ENCODE measurements at places on chromosomes 16 and 17. TPM values are rescaled to one million over a fixed set of nuclear protein-coding genes. Genes with fewer than 3 reads are reported as not detected.

GRCh38 chr16:79339863-79340262 lies 260.7 kb downstream of the MAF start:
- DNase-seq: no peak

SEZ6L2 gene
- 0.18 TPM for total RNA-seq

DNA sequence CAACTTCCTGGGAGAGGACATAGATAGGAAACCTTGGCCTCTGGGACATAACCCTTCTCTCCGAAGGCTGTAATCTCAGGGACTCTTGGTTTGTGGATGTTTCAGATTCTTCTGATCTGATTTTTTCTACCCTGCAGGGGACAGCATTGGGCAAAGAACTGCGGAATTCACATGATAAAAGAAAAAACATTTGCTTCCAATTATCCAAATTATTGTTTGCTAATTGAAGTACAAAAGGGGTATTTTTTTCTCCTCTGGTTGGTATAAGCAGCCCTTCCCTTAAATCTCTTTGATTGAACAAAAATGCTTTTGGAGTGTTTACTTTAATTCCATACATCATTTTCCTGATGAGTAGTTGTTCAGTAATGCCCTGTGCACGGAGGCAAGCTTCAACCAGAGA lies 251.7 kb upstream of the IRX3 start:
- DNase-seq: no peak

GRCh38 chr16:13545271-13545670 lies 374.7 kb upstream of the ERCC4 start:
- DNase-seq: no peak

PLEKHH3 gene
- 1.2 TPM for total RNA-seq

SLFN14 gene
- total RNA-seq: not detected

GRCh38 chr17:35447499-35447898 lies 1.1 kb downstream of the SLFN13 start:
- DNase-seq: no peak

SOCS7 gene
- total RNA-seq: 32.2 TPM

- DNase-seq: no peak
Measured at GRCh38 chr16:74729783-74730683, 29.4 kb upstream of the MLKL start.

PTGES3L gene
- 0.25 TPM for total RNA-seq

- DNase-seq: no peak
Measured at GRCh38 chr17:12388226-12388625, 277.5 kb upstream of the MYOCD start.

TMEM170A gene
- total RNA-seq: 49.1 TPM

DNA sequence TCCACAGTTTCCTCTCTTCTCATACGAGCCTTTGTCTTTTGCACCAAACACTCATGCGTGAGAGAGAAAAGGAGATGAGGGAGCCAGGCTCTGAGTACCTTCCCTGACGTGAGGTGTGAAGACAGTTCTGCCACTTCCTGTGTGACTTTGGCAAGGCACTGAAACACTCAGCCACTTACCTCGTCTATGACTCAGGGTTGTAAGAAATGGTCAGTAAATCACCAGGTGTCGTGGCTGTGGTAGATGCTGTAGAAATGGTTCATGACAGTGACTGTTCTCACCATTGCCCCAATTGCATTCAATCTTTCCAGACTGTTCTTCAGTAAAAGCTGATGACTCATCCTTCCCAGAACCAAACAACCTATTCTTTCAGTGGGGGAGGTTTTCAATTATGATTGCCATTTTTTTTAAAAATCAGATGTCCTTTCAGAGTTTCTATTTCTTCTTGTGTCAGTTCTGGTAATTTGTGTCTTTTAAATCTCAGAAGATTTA lies 49.2 kb upstream of the CBFA2T3 start:
- peak; percentile 23 for DNase-seq

DNA sequence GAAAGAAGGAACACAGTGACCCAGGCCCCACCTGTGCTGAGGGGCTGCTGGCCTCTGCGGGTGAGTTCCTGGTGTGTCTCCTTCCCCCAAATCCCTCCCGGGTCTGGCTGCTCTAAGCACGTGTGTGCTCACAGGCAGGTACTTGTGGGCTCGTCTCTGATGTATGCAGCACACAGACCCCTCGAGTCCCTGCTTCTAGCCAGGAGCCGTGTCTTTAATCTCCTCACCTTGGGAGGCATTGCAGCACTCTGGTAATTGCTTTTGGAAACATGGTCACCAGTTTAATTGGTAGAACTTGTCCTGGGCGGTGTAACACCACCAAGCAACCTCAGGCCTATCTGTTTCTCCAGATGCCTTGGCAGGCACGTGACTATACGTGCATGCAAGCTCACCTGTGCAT lies 8.8 kb upstream of the RPL38 start:
- DNase-seq: no peak

PRR35 gene
- total RNA-seq: 0.08 TPM

DNA sequence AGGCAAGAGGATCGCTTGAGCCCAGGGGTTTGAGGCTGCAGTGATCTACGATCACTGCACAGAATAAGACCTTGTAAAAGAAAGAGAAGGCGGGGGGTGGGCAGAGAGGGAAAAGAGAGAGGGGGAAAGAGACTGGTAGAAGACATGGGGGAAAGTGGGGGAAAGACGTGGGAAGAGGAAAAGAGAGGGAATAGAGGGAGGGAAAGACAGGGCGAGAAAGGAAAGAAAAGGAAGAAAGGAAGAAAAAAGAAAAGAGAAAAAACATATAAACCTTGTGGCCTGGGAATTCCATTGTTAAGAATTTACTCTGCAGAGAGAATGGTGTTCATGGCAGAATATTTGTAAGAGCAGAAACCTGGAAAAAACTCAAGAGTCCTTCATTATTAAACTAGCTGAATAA lies 120.4 kb downstream of the RMI2 start:
- no peak for DNase-seq

Measured in activated T-cell treated with anti-CD3 and anti-CD28 coated beads, Interleukin-2, amount 50 U/mL, for 4 hours (primary cell).